Activated CD4-positive, alpha-beta T cell treated with anti-CD3 and anti-CD28 coated beads, Interleukin-10, Interleukin-2, amounts not matched to agents 100 ng/mL and 50 ng/mL, durations not matched to agents 16 hours and 8 hours (primary cell): ENCODE measurements at places on chromosomes 1 and 21.

DNA sequence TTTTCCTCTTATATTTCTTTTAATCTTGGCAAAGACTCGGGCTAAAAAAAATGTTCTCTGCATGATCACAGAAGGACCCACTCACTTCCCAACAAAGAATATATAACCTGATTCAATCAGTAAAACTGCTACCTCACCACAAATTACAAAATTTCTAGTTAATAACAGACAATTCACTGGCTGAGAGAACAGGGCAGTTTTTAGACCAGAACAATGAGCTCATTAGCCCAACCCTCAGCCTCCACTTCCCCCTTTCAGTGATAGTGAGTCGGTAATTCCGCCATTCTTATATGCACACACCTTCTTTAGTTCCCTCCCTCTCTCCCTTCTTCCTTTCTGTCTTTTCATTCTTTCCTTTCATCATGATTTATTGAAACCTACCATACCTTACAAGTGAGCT lies 8.9 kb downstream of the SIPA1L2 start:
- DNase-seq = no peak

GRCh38 chr1:162276493-162276892 lies 100.2 kb downstream of the SPATA46 start:
- DNase-seq = peak; percentile 5

DNA sequence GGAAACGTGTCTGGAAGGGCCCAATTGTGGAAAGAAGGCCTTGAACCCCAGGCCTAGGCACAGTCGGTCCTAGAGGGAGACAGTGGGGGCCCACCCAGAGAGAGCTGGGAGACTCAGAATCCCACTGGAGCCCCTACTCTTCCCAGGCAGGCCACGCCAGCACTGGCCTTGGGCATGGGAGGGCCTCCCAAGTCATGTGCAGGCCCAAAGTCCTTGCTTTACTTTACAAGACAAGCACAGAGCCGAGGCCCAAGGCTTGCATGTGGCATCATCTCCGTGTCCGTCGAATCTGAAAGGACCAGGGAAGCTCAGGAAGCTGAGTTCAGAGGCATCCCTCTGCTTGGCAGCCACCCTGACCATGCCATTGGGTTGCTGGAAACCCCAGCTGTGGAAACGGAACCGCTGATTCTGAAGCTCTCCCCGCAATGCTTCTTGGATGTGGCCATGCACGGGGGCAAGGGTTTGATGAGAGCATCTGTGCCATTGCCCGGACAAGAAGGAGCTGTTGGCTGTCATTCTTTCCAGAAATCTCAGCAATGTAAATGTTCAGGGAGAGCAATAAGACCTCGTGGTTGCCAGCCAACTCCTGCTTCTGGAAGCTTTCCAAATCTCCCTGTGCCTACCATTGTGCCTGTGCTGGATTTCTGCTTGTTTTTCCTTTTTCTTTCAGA lies 32.8 kb downstream of the ABCG1 start:
- no peak for DNase-seq

GRCh38 chr1:202171292-202172014 lies 11.1 kb upstream of the PTPN7 start:
- DNase-seq = no peak

DNA sequence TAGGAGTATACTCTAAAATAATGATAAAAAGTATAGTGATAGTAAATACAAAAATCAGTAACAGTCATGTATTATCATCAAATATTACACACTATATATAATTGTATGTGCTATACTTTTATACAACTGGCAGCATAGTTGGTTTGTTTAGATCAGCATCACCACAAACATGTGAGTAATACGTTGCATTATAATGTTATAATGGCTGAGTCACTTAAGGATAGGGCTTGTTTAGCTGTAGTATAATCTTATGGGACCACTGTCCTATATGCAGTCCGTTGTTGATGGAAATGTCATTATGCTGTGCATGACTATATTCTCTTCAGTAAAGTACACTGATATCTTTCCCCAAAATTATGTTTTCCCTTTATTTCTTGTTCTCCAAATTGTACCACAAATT lies 92.8 kb downstream of the LYPLAL1 start:
- no peak for DNase-seq

GRCh38 chr1:226945106-226945857 lies 5.2 kb downstream of the COQ8A start:
- DNase-seq = no peak

- no peak for DNase-seq
These were observed 7.5 kb downstream of the KLHL21 start for GRCh38 chr1:6594977-6595740.

- DNase-seq = no peak
These were observed 38.5 kb upstream of the LAX1 start for GRCh38 chr1:203726417-203726867.

DNA sequence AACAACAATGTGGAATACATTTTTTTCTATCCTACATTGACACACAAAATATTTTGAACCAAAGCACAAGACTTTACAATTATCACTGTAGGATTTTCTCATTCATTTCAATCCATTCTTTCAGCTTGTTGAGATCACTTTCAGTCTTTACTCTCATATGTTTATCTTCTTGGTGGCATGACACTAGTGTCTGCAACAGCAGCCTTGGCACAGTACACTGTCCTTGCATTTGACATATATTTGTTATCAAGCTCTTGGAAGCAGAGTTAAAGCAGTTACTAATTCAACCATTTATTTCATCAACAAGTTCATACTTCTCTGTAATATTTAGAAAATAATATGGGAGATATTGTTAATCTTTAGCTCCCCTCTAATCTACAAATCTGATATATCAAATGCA lies 922.4 kb upstream of the ADGRL2 start:
- DNase-seq = no peak

DNA sequence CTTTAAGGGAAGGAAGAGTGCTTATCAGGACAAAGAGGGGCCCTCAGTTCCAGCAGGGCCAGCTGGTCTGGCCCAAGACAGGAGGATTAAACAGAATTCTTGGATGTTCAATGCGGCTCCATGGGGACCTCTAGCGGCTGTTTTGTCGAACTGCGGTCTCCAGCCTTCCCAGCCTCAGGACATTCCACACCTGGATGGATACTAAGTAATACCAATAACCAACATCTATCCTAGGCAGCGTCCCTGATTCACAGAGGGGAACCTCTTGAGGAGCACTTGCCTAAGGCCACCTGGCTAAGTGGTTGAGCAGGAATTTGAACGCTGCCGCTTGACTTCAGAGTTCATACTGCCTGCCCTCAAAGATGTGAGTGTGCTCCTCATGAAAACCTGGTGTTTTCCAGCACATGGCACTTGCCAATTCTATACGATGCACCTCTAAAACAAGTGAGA lies 15.5 kb upstream of the CD247 start:
- peak; percentile 69 for DNase-seq

GRCh38 chr1:67431869-67432578 lies 1.8 kb upstream of the SERBP1 start:
- DNase-seq = no peak
